ENCODE measurements at places on chromosomes 5 and 9. TPM values are rescaled to one million over a fixed set of nuclear protein-coding genes. Genes with fewer than 3 reads are reported as not detected.

DNA sequence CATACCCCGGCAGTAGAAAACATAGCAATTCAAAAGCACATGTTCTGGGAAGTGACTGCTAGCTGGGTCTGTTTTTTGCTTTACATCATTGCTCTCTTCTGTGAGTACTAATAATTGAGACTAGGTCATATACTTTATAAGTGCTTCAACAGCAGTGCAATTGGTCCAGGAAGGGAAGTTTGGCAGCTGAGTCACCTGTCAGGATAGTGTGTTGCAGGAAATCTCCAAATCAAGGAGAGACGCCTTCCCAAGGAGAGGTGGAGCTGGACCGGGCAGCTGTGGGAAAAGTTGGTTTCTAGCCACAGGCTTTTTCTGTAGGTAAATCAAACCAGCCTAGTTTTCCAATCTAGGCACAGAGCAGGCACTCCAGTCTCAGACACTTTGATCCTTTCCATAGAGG is 330.1 kb downstream of the ENC1 start:
- H3K4me3 ChIP-seq: no peak overlapping the region
- H3K27me3 ChIP-seq: no peaks in the 10 kb centered on the region
- H3K4me1 ChIP-seq: no peaks in the 10 kb centered on the region
- H3K36me3 ChIP-seq: no peaks in the 10 kb centered on the region
- no peak for DNase-seq

GRCh38 chr5:82493221-82493620 is 215.1 kb upstream of the RPS23 start:
- no peak overlapping the region for H3K27ac ChIP-seq
- H3K27me3 ChIP-seq: no peaks in the 10 kb centered on the region
- H3K36me3 ChIP-seq: no peaks in the 10 kb centered on the region
- DNase-seq: no peak
- H3K4me3 ChIP-seq: no peak overlapping the region

GRCh38 chr9:135245482-135246247 is 158.2 kb downstream of the OLFM1 start:
- no peaks in the 10 kb centered on the region for H3K27me3 ChIP-seq
- peak; percentile 59 for DNase-seq
- no peaks in the 10 kb centered on the region for H3K36me3 ChIP-seq
- no peak overlapping the region for H3K27ac ChIP-seq
- H3K4me1 ChIP-seq: no peaks in the 10 kb centered on the region

DNA sequence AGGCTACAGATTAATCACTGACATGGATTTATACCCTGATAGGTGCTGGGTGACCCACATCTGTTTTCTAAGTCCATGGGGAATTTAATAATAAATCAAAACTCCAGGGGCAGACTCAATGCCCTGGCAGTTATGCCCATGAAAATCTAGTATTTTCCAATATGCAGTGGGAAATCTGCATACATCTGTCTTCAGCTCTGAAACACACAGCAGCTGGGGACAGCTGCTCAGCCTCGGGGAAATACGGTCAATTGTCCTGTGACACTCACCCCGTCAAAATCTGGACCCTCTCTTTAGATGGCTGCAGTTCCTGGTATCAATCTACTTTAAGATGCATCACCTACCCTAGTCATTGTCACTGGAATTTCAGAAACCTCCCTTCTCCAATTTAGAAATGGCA is 12.7 kb upstream of the C1QTNF3 start:
- no peaks in the 10 kb centered on the region for H3K36me3 ChIP-seq
- H3K4me3 ChIP-seq: no peak overlapping the region
- no peaks in the 10 kb centered on the region for H3K27me3 ChIP-seq
- H3K27ac ChIP-seq: no peak overlapping the region

GRCh38 chr5:88769165-88769564 is 113.8 kb downstream of the MEF2C start:
- H3K4me1 ChIP-seq: no peaks in the 10 kb centered on the region
- no peak overlapping the region for H3K4me3 ChIP-seq
- H3K27ac ChIP-seq: no peak overlapping the region
- no peaks in the 10 kb centered on the region for H3K27me3 ChIP-seq
- DNase-seq: no peak

- DNase-seq: no peak
- no peaks in the 10 kb centered on the region for H3K27me3 ChIP-seq
- no peaks in the 10 kb centered on the region for H3K4me1 ChIP-seq
- H3K27ac ChIP-seq: no peak overlapping the region
Observed at GRCh38 chr9:135744333-135745070, 42.5 kb downstream of the KCNT1 start.

GRCh38 chr9:90927496-90927895 is 125.9 kb downstream of the SYK start:
- no peak for DNase-seq
- H3K27ac ChIP-seq: no peak overlapping the region
- H3K27me3 ChIP-seq: no peaks in the 10 kb centered on the region
- no peaks in the 10 kb centered on the region for H3K36me3 ChIP-seq

GRCh38 chr5:53879708-53880323 is 319.4 kb downstream of the NDUFS4 start:
- no peak overlapping the region for H3K27ac ChIP-seq
- no peaks in the 10 kb centered on the region for H3K36me3 ChIP-seq
- no peaks in the 10 kb centered on the region for H3K4me1 ChIP-seq
- DNase-seq: no peak

DNA sequence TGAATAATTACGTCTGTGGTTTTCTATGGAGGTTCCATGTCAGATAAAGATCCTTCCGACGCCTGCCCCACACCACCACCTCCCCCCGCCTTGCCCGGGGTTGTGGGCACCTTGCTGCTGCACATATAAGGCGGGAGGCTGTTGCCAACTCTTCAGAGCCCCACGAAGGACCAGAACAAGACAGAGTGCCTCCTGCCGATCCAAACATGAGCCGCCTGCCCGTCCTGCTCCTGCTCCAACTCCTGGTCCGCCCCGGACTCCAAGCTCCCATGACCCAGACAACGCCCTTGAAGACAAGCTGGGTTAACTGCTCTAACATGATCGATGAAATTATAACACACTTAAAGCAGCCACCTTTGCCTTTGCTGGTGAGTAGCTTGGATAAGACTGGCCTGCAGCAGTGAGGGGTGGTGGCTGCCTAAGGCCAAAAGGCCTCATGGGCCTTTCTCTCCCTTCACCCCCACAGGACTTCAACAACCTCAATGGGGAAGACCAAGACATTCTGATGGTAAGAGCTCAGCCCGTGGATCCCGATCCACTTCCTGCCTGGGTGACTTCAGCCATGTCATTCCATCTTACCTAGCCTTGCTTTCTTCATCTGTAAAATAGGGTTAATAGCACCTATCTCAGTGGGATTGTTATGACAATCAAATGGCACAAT is at the start of gene IL3:
Gene IL3 (plus strand): TSS at position 155 of the 661 bp plus-strand sequence. CDS start 52 bp downstream, at position 207.
- H3K4me3 ChIP-seq: no peak within 1 kb of the TSS
- no peaks in the 10 kb centered on the region for H3K4me1 ChIP-seq
- H3K27me3 ChIP-seq: no peaks in the 10 kb centered on the region
- peak; percentile 13 for DNase-seq

DNA sequence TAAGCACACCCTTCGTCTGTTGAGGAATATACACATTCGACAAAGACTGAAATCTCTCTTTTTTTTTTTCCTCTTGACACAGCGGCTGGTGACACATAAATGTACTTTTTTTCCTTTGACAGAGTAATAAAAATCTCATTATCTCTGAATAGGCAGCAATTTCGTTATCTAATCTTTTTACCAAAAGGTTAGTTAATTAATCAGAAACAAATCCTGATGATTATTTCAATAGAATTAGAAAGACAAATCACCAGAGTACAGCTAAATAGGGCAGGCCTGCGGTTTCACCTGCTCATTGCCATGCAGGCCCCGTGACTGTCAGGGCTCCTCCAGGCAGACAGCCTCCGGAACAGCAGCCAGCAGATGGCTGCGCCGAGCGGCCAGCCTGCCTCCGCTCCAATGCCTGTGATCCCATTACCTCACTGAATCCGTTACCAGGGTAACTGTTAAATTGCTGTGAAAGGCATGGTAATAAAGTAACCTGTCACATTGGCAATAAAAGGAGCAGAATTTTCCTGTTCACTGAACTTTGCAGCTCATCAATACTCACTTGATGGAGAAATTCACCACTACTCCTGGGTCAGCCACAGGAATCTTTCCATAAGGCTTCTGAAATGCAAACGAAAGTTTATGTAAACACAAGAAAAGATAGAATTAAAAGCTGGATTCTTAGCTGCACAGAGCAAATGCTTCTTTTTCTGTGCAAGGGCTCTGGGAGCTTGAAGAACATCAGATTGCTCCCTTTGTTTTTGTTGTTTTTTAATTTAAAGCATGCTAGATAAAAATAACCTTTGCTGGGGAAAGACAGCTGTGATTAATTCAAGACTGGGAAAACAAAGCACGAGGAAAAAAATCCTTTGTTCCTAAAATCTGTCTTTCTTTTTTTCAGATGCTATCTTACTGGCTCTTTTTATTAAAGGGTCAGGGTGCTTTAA is 666.4 kb upstream of the ZNF608 start:
- H3K27me3 ChIP-seq: no peaks in the 10 kb centered on the region
- H3K27ac ChIP-seq: peak overlapping the region; percentile 71
- peak overlapping the region; percentile 31 for H3K4me3 ChIP-seq
- DNase-seq: peak; percentile 97
- H3K4me1 ChIP-seq: peaks cover 35% of the 10 kb centered on the region

DNA sequence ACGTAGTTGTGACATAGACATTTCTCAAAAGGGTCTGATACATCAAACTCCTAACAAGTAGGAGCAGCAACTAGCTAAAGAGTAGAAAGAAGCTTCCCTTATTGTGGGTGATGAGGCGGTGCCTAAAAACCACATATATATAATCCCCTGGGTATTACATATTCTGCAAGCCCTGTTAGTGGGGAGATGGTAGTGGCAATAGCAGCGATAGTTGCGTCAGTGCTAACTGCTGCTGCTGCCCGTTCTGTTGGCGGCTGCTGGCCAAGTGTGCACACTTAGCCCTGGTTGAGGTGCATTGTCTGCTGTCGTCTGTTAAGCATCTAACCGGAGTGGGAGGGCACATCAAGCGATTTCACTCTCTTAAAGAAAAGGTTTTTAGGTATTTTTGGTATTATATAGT is 35.8 kb downstream of the VLDLR start:
- H3K27ac ChIP-seq: no peak overlapping the region
- H3K27me3 ChIP-seq: no peaks in the 10 kb centered on the region
- H3K4me1 ChIP-seq: no peaks in the 10 kb centered on the region
- DNase-seq: no peak
- peaks cover 6% of the 10 kb centered on the region for H3K36me3 ChIP-seq
- no peak overlapping the region for H3K4me3 ChIP-seq

DNA sequence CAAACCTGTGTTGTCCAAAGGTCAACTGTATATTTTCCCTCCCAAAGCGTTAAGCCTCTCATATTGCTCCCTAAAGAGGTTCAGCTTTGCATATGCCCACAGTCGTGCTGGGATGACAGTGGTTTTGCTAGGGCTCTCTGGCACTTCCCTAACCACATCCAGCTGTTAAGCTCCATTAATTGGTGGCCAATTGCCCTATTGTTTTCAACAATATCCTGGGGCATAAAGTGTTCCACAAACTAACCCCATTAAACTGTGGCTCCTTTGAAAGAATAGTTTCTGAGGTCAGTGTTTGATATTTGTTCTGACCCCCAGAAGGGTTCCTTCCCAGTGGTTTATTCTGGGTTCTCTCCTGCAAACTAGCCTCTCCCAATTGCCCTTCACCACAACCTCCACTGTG is 194.5 kb downstream of the HSD17B3 start:
- no peaks in the 10 kb centered on the region for H3K27me3 ChIP-seq
- no peak for DNase-seq
- H3K27ac ChIP-seq: no peak overlapping the region
- no peaks in the 10 kb centered on the region for H3K4me1 ChIP-seq
- no peaks in the 10 kb centered on the region for H3K36me3 ChIP-seq
- no peak overlapping the region for H3K4me3 ChIP-seq

DNA sequence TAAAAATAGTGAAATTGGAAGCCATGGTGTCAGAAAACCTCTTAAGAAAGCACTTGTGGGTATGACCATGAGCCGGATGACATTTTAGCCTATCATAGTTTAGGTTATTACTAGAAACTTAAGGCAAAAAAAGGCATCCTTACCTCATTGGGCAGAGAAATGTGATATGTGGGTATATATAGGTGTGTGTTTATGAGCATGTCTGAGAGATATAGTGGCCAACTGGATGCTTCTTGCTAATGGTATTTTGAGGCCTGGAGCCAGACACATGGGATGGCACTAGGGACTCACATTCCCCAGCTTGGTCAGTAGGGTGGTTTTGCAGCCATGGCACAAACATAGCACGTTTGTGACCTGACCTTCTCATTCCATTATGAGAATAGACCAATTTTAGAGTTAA is 295.6 kb upstream of the MEF2C start:
- H3K4me3 ChIP-seq: no peak overlapping the region
- no peaks in the 10 kb centered on the region for H3K27me3 ChIP-seq
- H3K4me1 ChIP-seq: no peaks in the 10 kb centered on the region
- no peak overlapping the region for H3K27ac ChIP-seq

- no peaks in the 10 kb centered on the region for H3K27me3 ChIP-seq
- no peak overlapping the region for H3K27ac ChIP-seq
- peak; percentile 81 for DNase-seq
- no peak overlapping the region for H3K4me3 ChIP-seq
- no peaks in the 10 kb centered on the region for H3K4me1 ChIP-seq
Observed at GRCh38 chr5:146291421-146292074, 47.1 kb upstream of the POU4F3 start.

DNA sequence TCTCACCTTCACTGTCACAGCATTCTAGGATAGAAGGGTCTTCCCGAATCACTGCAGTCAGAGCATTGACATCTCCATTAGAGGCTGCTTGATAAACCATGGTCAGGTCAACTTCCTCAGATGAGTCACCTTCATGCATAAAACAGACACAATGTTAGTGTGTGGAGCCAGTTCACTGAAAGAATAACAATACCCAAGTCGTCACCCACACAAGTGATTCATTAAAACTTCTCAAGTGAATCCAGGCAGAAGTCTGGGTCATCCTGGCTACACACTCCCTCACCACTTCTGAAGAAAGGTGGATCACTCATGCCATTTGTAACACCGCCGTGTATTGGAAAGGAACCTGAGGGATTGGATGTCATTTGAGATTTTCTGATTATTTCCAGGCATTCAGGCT is 49.6 kb downstream of the ANKRD55 start:
- no peak overlapping the region for H3K4me3 ChIP-seq
- H3K4me1 ChIP-seq: no peaks in the 10 kb centered on the region
- no peaks in the 10 kb centered on the region for H3K27me3 ChIP-seq

GRCh38 chr9:38194870-38195269 is 125.8 kb upstream of the SHB start:
- no peaks in the 10 kb centered on the region for H3K27me3 ChIP-seq
- peaks cover 7% of the 10 kb centered on the region for H3K4me1 ChIP-seq
- no peak for DNase-seq

GRCh38 chr9:129710169-129710453 is 42.7 kb downstream of the PTGES start:
- H3K4me3 ChIP-seq: no peak overlapping the region
- no peaks in the 10 kb centered on the region for H3K4me1 ChIP-seq
- no peaks in the 10 kb centered on the region for H3K27me3 ChIP-seq
- H3K27ac ChIP-seq: no peak overlapping the region
- DNase-seq: no peak
- no peaks in the 10 kb centered on the region for H3K36me3 ChIP-seq

The SPOCK1 gene
- 32.8 TPM for polyA plus RNA-seq

The INPP5E gene
- 6.9 TPM for polyA plus RNA-seq

The GRIN1 gene
- not detected for polyA plus RNA-seq

The SCGB3A1 gene
- polyA plus RNA-seq: 2.3 TPM

The MTAP gene
- polyA plus RNA-seq: 11.2 TPM

The ABO gene
- 25.0 TPM for polyA plus RNA-seq

The OR2V1 gene
- polyA plus RNA-seq: not detected

The KIF2A gene
- 4.6 TPM for polyA plus RNA-seq

The GARIN3 gene
- polyA plus RNA-seq: not detected

The C5orf34 gene
- 0.71 TPM for polyA plus RNA-seq

The SPINK7 gene
- polyA plus RNA-seq: 1.8 TPM

The ADAMTSL2 gene
- 20.0 TPM for polyA plus RNA-seq

The RECK gene
- 4.5 TPM for polyA plus RNA-seq

All from kidney (tissue), 22 donors.